ENCODE measurements at places on chromosomes 2 and 18.

GRCh38 chr2:198040835-198041234 is 236.4 kb downstream of the PLCL1 start:
- no peak for DNase-seq

- DNase-seq, result no peak
Measured at GRCh38 chr2:200798514-200798913, 13.2 kb upstream of the BZW1 start.

- DNase-seq, result no peak
Measured at GRCh38 chr2:96135621-96136020, 2.7 kb downstream of the ASTL start.

DNA sequence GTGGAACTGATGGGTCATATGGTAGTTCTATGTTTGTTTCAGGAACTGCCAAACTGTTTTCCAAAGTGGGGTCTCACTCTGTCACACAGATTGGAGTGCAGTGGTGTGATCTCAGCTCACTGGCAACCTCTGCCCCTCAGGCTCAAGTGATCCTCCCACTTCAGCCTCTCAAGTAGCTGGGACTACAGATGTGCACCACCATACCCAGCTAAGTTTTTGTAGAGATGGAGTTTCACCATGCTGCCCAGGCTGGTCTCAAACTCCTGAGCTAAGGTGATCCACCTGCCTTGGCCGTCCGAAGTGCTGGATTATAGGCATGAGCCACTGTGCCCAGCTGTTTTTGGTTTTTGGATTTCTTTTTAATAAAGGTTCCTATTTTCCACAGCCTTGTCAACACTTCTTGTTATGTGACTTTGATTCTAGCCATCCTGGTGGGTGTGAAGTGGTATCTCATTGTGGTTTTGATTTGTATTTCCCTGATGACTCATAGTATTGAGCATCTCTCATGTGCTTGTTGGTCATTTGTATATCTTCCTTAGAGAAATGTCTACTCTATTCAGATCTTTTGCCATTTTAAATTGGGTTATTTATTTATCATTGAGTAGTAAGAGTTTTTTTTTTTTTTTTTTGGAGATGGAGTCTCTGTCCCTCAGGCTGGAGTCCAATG is 22.8 kb downstream of the NPC1 start:
- peak; percentile 70 for DNase-seq

All from bronchial epithelial cell (primary cell).